NCI-H2227 treated with DMSO at 0.1 percent for 48 hours (cell line): ENCODE measurements at places on chromosomes 2 and 18.

GRCh38 chr2:50402654-50402960 lies 629.3 kb downstream of the NRXN1 start:
- no peak for DNase-seq

DNA sequence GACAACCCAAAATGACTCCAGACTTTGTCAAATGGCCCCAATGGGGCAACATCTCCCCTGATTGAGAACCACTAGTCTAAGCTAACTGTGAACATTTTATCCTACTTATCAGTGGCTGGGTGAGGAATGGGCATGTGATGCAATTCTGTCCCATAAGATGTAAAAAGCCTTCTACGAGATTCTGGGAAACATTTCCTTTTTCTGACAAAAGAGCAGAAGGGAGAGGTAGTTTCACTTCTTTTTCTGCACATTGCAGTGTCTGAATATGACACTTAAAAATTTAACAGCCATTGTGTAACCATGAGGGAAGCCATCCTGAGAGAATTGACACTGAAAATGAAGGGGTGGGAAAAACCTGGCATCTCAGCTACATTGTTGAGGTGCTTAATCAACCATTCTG lies 17.3 kb upstream of the MARCHF4 start:
- no peak for DNase-seq

DNA sequence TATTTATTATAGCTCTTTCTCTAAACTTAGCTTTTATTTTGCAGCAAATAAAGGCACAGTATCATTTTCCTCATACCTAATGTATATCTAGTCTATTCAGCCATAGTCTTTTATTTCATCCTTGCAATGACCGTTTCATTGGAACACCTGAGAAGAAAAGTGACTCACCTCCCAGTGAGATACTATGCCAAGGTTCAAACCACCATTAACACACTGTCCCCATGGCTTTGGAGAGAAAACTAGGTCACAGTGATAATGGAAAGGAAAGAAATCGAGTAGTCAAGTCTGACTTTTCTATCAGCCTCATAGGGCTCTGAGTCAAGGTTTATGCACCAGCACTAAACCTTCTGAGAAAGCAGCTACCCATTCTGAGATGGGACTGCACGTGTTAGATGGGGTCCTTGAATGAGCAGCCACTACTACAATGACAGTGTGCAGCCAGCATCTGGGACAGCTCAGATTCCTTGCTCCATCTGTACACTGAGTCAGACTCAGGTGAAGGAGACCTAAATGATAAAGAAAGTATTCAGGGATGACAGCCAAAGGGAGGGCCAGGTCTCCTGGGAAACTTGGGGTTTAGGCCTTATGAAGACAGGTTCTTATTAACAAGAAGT lies 971.1 kb upstream of the ACVR2A start:
- no peak for DNase-seq

DNA sequence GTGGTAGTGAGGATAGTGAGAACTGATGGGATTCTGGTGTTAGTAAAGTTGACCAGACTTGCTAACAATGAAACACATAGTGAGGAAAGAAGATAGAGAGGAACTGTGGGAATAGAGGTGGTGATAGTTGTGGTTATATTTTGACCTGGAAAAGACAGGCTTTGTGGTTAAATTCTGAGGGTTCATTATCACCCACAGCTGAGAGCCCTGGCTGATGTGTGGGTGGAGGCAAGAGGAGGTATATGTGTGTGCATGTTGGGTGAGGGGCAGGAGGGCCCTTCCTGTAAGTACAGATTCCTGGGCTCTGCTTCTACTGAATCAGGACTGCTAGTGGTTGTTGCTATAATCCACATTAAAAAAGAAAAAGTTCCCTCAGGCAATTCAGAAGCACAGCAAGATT lies 26.2 kb upstream of the TMEM163 start:
- DNase-seq, result no peak

DNA sequence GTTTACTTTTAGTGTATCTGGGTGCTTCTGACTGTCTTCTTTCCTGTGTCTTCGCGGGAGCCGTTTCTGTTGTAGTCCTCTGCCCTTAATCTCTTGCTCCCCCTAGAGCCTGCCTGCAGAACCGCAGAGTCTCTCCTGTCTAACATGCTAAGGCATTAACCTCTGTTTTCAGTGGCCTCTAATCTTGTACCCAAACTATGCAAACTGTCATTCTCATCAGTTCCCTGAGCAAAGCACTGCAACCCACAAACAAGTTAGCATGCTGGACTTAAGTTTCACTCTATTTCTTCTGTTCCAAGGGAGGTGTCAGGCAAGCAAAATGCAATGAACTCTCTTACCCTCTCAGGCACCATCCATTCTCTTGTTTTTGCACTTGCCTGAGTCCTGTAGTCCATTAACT lies 138.4 kb downstream of the OTX1 start:
- no peak for DNase-seq

DNA sequence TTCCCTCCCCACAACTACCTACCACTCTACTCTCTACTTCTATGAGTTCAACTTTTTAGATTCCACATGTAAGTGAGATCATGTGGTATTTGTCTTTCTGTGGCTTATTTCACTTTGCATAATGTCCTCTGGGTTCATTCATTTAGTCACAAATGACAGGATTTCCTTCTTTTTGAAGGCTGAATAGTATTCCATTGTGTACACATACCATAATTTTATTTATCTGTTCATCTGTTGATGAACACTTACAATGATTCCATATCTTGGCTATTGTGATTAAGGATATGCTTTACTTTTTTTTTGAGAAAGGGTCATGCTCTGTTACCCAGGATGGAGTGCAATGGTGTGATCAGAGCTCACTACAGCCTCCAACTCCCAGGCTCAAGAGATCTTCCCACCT lies 73.6 kb downstream of the ICA1L start:
- no peak for DNase-seq

DNA sequence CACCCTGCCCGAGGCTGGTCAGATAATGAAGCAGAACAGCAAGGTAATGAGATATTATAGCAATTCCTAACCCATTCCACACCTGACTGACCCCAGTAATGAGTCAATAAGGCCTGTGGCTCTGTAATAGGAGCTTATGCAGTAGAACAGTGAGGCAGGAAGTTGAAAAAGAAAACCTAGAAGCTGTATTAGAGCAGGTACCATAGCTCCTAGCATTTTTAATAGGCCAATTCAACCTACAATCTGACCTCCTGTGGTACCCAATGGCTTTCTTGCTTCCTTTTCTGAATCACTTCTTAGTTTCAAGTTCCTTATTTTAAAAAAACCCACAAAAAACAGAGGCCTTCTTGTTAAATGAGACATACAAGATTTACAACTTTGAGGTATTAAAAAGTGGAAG lies 43.6 kb upstream of the MAP2 start:
- no peak for DNase-seq

DNA sequence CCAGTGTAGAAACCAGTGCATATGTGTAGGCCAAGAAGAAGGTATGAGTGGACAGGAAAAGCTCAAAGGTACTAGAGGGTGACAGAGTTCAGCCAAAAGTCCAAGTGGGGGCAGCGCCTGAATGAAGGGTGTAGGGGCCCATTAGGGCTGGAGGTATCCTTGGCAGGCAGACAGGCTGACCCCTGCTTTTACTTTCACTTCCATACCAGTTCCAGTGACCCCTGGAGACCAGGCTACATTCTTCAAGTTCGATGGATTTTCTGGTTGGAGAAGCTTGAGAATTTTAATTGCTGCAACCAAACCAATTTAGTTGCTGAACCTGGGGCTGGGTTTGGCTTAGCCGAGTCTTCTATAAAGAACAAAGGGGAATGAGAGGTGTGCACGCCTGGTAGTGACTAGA lies 42.3 kb upstream of the MRPL33 start:
- no peak for DNase-seq

DNA sequence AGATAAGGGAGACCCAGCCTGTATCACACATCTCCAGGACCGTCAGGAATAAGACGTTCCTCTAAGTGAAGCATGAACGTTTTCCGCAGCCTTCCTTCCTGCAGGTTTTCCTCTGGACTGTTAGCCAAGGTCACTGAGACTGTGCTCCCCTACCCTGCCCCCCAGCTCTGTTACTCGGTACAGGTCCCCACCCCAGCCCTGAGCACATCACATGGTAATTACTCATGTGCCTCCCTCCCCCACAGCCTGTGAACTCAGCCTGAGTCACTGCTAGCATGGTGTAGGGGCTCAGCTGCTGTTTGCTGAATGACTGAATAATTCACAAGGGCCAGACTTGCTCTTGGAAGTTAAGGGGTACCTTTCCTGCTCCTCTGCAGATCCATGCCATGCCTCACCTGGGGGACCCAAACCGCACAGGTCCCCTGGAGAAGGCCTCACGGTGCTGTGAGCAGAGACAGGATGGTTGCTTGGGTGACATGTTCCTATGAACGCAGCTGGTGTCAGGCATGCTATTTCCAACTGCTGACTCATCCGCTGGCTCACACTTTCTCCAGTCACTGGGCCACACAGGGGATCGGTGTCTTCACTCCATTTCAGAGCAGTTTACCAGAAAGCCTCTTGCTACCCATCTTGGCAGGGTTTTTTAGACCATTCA lies 88.2 kb downstream of the PLB1 start:
- no peak for DNase-seq

DNA sequence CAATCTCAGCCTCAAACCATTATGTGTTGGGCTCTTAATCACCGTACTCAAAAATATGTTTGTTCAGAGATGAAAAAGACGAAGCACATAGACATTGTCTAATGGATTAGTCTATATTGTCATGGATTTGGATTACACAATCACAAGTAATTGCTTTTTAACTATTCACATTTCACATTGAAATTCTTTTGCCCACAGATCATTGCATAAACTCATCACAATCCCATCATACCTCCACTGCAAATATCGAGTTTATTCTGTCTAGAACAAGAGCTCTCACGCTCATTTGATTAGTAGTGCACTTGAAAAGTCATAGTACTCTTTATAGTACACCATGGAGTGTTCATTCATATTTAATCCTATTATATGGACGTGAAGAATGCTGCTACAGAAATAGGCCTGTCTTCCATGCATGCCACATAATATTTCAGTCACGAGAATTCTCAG lies 97.9 kb upstream of the SOX11 start:
- DNase-seq, result no peak

GRCh38 chr2:159592441-159592840 lies 23.9 kb downstream of the BAZ2B start:
- DNase-seq, result no peak

- DNase-seq, result no peak
Measured at GRCh38 chr2:127517465-127517864, 8.8 kb downstream of the IWS1 start.

DNA sequence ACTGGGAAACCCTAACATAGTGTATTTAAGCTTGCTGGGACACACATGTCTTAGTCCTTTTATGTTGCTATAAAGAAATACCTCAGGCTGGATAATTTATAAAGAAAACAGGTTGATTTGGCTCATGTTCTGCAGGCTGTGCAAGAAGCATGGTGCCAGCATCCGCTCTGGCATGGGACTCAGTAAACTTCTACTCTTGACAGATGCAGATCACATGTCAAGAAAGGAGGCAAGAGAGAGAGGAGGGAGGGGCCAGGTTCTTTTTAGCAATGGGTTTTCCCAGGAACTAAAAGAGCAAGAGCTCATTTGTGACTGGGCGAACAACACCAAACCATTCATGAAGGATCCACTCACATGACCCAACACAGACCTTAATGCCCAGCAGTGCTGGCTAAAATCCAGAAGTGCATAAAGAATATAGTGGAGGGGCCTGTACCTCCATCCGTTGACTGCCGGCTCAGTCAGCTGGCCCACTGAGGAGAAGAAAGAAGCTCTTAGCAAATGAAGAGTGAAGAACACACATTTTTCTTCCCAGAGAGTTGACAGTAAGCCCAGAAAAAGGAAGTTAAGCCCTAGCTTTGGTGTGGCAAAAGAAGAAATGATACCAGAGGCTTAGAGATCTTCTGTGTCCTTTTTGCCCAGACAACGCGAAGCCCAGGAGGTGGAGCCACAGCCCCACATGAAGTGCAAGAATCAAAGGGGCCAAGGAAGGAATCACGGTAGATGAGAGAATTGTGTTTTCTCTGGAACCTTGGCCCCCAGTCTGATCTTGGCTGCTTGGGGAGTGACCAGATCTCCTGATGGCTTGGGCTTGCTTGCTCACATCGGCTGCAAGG lies 183.5 kb upstream of the FAM98A start:
- DNase-seq, result no peak

- no peak for DNase-seq
Measured at GRCh38 chr2:84946204-84947009, 24.6 kb upstream of the KCMF1 start.

DNA sequence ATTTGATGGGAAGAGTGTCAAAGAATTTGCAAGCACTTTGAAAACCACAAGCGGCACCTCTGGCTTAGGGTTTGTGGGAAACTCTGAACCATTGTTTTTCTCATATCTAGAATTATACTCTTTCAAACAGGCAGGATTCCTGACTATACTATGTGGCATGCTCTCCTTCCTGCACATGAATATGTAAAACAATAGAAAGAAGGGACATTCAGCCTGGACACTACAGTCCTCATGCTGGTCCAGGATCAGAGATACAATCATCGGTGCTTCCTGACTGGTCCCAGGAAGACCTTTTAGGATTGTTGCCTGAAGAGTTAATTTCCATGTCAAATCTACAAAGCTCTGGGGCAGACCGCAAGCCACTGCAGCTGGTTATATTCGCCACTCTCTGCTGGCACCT lies 55.7 kb upstream of the RASGRP3 start:
- no peak for DNase-seq

- no peak for DNase-seq
Measured at GRCh38 chr2:30649278-30649677, 158.0 kb downstream of the CAPN13 start.

GRCh38 chr2:77156599-77156998 lies 365.6 kb downstream of the LRRTM4 start:
- DNase-seq, result no peak

- DNase-seq, result no peak
Measured at GRCh38 chr2:193935114-193935513, 1721.9 kb upstream of the SLC39A10 start.

DNA sequence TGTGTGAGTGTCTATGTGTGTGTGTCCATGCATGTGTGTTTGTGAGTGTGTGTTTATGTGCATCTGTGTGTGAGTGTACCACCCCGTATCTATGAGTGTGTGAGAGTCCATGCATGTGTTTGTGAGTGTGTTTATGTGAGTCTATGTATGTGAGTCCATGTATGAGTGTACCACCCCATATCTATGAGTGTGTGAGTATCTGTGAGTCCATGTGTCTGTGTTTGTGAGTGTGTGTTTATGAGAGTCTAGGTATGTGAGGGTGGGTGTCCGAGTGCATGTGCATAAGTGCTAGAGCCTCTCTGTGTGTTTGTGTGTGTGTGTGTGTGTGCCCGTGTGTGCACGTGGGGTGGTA lies 86.0 kb upstream of the ATG16L1 start:
- DNase-seq, result no peak

DNA sequence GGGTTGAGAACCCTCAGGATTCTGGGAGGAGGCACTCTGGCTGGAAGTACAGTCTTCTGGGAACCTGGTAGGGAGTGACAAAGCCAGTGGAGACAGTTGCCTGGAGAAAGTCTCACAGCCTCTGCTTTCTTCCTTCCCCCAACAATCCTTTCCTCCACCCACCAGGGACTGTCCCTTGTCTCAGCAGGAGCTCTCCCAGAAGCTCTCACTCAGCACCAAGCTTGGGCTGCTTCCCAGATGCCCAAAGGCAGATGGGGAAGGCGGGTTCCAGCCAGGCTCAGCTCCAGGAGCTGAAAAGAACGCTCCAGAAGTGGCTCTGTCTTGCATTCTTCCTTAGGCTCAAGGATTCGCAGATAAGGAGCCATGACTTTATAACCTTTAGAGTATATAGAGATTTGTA lies 7.6 kb upstream of the NAGK start:
- no peak for DNase-seq
